ENCODE measurements at places on chromosomes 1 and 21. TPM values are rescaled to one million over a fixed set of nuclear protein-coding genes. Genes with fewer than 3 reads are reported as not detected.

GGPS1 gene
- 24.2 TPM for total RNA-seq

FUBP1 gene
- 250 TPM for total RNA-seq

CFHR3 gene
- total RNA-seq = 0.51 TPM

RNU1-4 gene
- under 0.01 TPM for total RNA-seq

LAMC2 gene
- total RNA-seq = 11.8 TPM

S100A3 gene
- total RNA-seq = 0.72 TPM

CD247 gene
- total RNA-seq = 0.41 TPM

C4BPA gene
- total RNA-seq = not detected

FALEC gene
- total RNA-seq = not detected

SPATA45 gene
- total RNA-seq = not detected

VPS72 gene
- 29.2 TPM for total RNA-seq

VCAM1 gene
- total RNA-seq = 40.3 TPM

TTC22 gene
- total RNA-seq = 8.7 TPM

CLDN19 gene
- total RNA-seq = 2.8 TPM

SPRR2D gene
- not detected for total RNA-seq

RGS13 gene
- total RNA-seq = 0.10 TPM

TRIM58 gene
- total RNA-seq = 2.5 TPM

TDRD5 gene
- total RNA-seq = 0.82 TPM

SELENOF gene
- 130 TPM for total RNA-seq

SPRR2B gene
- not detected for total RNA-seq

LRRC39 gene
- total RNA-seq = 132 TPM

NR5A2 gene
- total RNA-seq = 8.3 TPM

ZNF593OS gene
- not detected for total RNA-seq

GNB1 gene
- total RNA-seq = 92.3 TPM

BRINP2 gene
- total RNA-seq = 0.31 TPM

DPT gene
- 144 TPM for total RNA-seq

CDC20 gene
- 14.1 TPM for total RNA-seq

PCAT6 gene
- not detected for total RNA-seq

HSF2BP gene
- 1.0 TPM for total RNA-seq

PTGER3 gene
- total RNA-seq = 3.4 TPM

TNFRSF8 gene
- not detected for total RNA-seq

FMO1 gene
- total RNA-seq = 13.1 TPM

BTG3 gene
- 64.9 TPM for total RNA-seq

FLVCR1 gene
- 12.3 TPM for total RNA-seq

ACOT11 gene
- 18.2 TPM for total RNA-seq

CSF3R gene
- 13.3 TPM for total RNA-seq

RAD54L gene
- 2.7 TPM for total RNA-seq

CHAF1B gene
- 2.4 TPM for total RNA-seq

FAM78B gene
- total RNA-seq = 0.82 TPM
